ENCODE measurements at places on chromosomes 5 and 9.

DNA sequence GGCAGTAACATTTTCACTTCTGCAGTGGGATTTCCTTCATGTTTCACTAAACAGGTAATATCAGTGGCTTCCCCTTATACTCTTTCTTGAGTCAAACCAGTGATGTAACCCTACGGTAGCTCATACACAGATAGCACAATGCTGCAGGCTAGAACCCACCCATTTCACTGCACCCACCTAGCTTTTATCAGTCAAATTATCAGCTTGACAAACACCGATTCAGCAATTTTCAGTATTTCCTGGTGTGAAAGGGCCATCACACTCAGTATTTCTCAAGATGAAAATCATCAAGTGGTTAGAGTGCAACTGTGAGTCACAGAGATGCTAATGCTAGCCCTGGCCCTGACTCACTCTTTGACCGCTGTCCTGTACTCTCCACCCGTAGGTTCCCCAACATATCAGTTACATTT, 242.3 kb upstream of the PTGER4 start:
- no peak for DNase-seq

GRCh38 chr5:132896685-132897084, 23.2 kb downstream of the LEAP2 start:
- no peak for DNase-seq

GRCh38 chr9:18888290-18888689, 144.7 kb downstream of the SAXO1 start:
- DNase-seq, result no peak

DNA sequence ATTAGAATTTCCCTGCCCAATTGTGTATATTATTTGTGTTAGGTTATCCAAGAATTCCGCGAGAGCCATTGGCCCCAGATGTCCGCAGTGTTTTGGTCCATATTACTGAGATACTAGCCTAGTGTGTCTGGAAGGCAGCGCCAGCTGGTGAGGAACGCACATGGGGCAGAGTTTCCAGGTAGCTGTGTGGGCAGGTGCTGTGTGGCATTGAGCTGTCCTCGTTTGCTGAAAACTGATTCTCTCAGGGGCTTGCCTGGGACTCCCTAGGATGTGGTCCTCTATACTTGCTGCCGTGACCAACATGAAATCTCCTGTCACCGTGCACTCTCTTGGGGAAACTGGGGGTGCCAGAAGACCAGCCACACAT, 288.7 kb downstream of the FANCC start:
- no peak for DNase-seq

DNA sequence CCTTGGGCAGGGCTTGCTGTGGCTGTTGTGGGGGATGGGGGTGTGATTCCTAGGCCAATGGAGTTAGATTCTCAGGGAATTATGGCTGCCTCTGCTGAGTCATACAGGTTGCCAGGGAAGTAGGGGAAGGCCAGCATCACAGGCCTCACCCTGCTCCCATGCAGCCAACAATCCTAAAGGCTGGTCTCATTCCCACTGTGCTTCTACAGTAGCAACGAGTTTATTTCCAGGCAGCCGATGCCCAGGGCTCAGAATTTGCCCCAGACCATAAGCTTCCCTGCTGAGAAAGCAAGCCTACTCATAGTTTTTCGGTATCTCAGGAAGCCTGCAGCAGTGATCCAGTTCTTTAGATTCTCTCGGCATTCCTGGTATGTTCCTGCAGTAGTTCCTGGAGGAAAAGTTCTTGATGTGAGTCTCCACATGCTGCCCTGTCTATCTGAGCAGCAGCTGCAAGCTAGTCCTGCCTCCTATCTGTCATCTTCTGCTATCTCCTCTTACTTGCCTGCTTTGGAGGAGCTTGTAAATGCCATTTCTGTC, 59.3 kb upstream of the SELENOP start:
- DNase-seq, result no peak

GRCh38 chr9:7408845-7409244, 390.7 kb downstream of the DMAC1 start:
- DNase-seq, result no peak

- DNase-seq, result no peak
Measured at GRCh38 chr5:185095-186070, 5.9 kb upstream of the LRRC14B start.

DNA sequence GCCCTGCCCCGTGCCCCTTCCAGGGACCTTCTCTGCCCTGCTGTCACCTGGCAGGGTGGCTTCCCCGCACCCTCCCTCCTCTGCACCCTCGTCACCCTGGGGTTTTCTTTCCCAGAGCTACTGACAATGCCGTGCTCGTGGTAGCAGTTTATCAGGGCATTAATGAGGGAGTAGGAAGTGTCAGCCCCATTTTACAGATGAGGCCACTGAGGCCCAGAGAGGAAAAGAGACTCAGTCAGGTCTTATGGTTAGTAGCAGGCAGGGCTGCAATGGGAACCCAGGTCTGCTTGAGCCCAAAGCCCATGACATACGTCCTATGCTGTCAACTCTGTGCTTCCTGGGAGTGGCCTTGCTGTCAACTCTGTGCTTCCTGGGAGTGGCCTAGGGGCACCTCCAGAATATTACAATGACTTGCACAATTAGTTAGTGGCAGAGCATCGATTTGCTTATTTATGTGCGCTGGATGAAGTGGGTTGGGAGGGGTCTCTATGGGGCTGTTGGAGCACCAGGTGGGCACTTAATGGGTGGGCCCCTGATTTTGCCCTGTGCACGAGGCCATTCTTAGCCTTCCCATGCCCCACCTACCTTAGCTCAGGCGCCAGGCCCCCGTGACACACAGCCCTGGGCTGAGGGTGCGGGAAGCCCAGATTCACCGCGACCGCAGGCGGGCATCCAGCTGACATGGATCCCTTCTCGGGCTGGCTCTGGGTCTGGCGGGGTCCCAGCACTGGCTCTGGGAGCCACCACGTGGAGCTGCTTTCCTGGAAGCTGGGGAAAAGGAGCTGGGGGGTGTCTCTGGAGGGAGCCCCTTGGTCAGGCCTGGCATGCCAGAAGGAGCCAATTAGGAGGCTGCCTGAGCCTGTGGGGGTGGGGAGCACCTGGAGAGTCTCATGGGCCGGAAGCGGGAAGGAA, 82.0 kb upstream of the ORM1 start:
- DNase-seq, result no peak

DNA sequence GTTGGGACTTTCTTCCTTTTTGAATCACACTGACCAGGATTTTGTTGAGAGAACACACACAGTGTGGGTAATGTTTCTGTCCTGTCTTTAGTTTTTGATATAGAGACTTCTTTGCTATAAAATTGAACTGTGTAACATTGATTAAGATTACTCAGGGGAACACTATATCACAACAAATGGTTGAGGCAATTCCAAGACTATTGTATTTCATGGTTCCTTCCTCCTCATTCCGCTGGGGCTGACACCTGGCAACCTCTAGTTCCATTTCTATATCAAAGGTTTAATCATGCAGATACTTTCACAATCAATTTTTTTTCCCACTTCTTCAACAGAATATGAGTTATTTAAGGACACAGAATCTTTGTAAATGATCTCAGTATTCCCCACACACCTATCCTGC, 182.2 kb downstream of the TAF11L14 start:
- no peak for DNase-seq

DNA sequence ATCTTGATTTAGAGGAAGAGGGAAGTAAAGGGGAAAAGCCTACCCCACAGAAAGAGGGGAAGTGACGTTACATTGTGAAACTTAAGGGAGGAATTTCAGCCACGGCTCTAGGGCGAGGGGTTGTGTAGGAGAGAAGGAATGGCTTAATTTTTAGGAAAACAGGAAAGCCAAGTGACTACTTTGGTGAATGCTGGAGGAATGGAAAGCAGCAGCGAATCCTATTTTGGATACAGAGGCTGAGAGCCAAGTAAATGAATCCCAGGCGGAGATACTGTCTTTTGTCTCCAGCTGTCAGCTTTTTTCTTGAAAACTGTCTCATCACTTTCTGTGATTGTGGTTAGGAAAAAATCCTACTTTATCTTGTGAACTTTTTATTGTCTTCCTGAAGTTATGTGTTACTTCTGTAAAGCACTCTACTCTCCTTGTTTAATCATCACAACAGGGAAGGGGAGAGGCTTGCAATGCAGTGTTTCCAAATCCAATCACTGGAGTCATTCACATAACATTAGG, 188.4 kb downstream of the TSSK1B start:
- no peak for DNase-seq

DNA sequence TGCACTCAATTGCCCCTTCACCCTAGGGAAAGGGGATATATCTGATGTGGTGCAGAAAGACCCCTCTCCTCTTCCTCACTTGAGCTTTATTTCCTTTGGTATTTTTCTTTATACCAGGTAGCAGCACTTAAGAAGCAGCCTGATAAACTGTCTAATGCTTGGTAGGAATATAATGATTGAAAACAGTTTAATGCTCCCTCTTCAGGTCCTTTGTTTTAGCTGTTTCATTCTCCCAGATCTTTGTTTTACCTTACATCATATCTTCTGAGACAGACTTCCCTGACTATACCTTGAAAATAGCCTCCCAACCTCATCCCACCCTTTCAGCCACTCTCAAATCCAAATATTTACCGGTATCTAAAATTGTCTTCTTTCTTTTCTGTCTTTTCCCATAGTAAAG, 87.9 kb downstream of the NUDT12 start:
- no peak for DNase-seq

DNA sequence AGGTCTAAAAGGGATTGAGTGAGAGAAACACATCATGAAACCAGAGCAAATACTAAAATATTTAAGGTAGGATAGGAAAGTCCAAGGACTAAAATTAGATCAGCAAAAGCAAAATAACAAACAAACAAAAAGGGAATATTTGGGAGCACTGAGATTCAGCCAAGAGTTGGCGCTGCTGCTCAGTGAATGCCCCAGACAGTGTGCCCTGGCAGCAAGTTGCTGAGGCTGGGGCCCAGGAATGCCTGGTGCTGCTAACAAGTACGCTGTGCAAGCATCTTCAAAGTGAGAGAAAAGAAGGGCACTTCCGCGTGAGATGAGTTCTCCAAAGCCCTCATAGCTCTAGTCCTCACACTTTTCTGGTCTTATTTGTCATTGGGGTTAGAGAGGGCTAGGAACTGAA, 603.3 kb downstream of the EFNA5 start:
- no peak for DNase-seq

GRCh38 chr5:126385524-126386502, 37.4 kb upstream of the GRAMD2B start:
- DNase-seq, result no peak

GRCh38 chr5:122301016-122301415, 11.0 kb upstream of the SNCAIP start:
- DNase-seq, result no peak

GRCh38 chr5:92885950-92886349, 695.1 kb downstream of the NR2F1-AS1 start:
- no peak for DNase-seq

DNA sequence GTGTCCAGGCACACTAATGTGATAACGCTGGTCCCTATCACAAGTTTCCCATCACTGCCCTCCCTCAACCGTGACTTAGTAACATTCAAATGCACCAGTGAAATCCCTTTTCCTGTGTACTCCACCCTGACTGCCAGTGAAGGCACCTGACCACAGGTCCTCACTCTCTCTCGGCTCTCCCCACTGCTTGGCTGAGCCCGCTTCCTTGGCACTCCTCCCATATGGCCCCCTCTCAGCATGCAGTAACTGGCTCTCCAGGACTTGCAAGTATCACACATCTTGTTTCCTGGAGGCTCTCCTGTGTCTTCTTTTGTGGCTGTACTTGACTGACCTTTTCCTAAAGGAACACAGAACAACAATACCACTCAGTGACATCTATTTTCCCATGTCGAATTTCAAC, 292.0 kb upstream of the ZNF608 start:
- DNase-seq, result no peak

DNA sequence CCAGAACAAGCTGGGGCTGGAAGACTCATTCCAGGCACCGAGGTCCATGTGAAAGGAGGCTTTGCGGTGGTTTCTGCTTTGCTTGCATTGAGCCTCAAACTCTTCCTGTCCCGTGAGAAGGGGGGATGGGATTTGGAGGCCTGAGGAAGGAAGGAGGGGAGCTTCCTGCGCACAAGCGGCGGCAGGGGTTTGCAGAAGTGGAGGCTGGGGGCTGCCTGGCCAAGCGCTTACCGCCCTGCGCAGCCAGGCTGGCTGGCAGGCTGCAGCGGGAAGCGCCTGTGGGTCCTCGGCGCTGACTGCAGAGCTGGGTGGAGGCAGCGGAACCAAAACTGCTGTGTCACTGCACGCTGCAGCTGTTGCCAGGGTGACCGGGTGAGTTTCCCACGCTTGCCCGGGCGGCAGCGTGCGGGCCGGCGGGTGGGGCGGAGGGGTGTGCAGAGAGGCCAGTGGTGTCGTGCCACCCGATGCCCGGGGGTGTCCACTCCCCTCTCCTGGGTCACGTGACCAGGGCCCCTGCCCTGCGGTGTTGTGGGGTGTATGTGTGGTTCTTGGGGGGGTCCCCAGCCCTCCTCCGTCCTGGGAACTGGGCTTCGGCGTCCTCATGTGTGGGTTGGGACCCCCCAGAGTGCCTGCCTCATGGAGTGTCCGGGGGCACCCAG, 81.0 kb downstream of the RXRA start:
- peak; percentile 71 for DNase-seq

GRCh38 chr5:135008981-135009735, 24.9 kb downstream of the PITX1 start:
- DNase-seq, result no peak

DNA sequence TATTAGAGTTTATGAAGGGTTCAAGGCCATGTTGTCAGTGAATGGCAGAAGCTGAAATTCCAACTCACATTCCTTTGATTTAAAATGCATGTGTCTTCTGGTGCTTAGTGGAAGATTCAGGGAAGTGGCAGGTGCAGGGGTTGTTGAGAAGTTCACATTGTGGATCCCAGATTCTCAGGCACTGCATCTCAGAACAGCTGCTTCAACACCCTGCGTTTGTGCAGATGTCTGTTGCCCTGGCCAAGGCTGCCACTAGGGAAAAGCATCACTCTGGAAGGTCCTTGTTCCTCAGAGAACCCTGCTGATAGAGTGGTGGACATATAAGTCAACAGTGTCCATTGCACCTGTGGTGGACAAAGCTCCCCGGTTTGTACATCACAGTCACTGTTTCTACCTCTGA, 162.7 kb downstream of the PAPPA start:
- no peak for DNase-seq

- DNase-seq, result no peak
Measured at GRCh38 chr9:95606489-95607350, 89.9 kb upstream of the PTCH1 start.

DNA sequence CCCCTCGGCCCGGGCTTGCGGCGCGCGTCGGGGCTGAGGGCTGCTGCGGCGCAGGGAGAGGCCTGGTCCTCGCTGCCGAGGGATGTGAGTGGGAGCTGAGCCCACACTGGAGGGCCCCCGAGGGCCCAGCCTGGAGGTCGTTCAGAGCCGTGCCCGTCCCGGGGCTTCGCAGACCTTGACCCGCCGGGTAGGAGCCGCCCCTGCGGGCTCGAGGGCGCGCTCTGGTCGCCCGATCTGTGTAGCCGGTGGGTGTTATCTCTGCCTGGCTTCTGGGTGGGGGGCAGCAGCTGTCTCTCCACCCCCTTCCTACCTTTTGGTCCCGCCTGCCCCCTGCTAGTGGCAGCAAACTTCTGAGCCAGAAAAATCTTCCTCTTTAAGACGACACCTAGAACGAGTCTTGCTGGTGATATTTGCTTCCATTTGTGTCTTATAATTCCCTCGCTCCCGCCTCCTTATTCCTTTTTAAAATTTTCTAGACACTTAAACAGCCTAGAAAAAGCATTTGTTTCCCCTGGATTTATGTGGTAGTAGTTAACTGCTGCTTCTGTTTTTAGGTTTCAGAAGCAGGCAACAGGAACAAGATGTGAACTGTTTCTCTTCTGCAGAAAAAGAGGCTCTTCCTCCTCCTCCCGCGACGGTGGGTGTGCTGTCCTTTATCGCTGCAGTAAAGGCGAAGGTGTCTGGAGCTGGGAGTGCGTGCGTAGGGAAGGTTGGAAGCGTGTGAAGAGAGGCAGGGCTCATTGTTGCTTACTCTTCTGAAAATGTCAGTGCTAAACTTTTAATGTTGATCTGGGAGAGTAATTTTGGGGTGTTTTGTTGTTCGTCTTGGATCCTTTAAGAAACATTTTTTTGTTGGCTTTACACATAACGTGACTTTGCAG, 554 bp downstream of the JAK2 start:
- DNase-seq, result no peak
